ENCODE measurements at places on chromosomes 16 and 17. TPM values are rescaled to one million over a fixed set of nuclear protein-coding genes. Genes with fewer than 3 reads are reported as not detected.

RAMP2 gene
- 26.6 TPM for total RNA-seq

KRT27 gene
- total RNA-seq: 0.55 TPM

ZNF750 gene
- not detected for total RNA-seq

GUCY2D gene
- not detected for total RNA-seq

UNC45B gene
- total RNA-seq: not detected

MVD gene
- 25.7 TPM for total RNA-seq

Data from sigmoid colon (tissue), 7 donors.